Ovary (tissue), 10 donors: ENCODE measurements at places on chromosomes 4 and X. TPM values are rescaled to one million over a fixed set of nuclear protein-coding genes. Genes with fewer than 3 reads are reported as not detected.

GRCh38 chr4:2802618-2803531, 10.0 kb downstream of the SH3BP2 start:
- no peak for DNase-seq
- H3K4me1 ChIP-seq, result peaks cover 30% of the 10 kb centered on the region
- no peaks in the 10 kb centered on the region for H3K27me3 ChIP-seq

- H3K4me1 ChIP-seq, result no peaks in the 10 kb centered on the region
- H3K4me3 ChIP-seq, result no peak overlapping the region
- no peaks in the 10 kb centered on the region for H3K36me3 ChIP-seq
- H3K27ac ChIP-seq, result no peak overlapping the region
- DNase-seq, result no peak
Observed at GRCh38 chr4:12005471-12005870, 576.8 kb upstream of the HS3ST1 start.

- no peaks in the 10 kb centered on the region for H3K27me3 ChIP-seq
- H3K27ac ChIP-seq, result no peak overlapping the region
- H3K4me1 ChIP-seq, result no peaks in the 10 kb centered on the region
- no peaks in the 10 kb centered on the region for H3K36me3 ChIP-seq
- H3K4me3 ChIP-seq, result no peak overlapping the region
- no peak for DNase-seq
Observed at GRCh38 chr4:22237155-22237751, 278.6 kb downstream of the ADGRA3 start.

GRCh38 chr4:151888367-151888866, 127.6 kb upstream of the GATB start:
- no peaks in the 10 kb centered on the region for H3K36me3 ChIP-seq
- no peaks in the 10 kb centered on the region for H3K4me1 ChIP-seq
- DNase-seq, result no peak

- H3K27me3 ChIP-seq, result no peaks in the 10 kb centered on the region
- DNase-seq, result no peak
- no peaks in the 10 kb centered on the region for H3K36me3 ChIP-seq
- H3K4me3 ChIP-seq, result no peak overlapping the region
Observed at GRCh38 chr4:140367738-140368137, 5.7 kb upstream of the SCOC start.

- H3K4me1 ChIP-seq, result peaks cover 2% of the 10 kb centered on the region
- H3K4me3 ChIP-seq, result no peak overlapping the region
- no peak for DNase-seq
- no peaks in the 10 kb centered on the region for H3K36me3 ChIP-seq
Observed at GRCh38 chr4:142696334-142697122, 149.6 kb downstream of the INPP4B start.

- no peaks in the 10 kb centered on the region for H3K4me1 ChIP-seq
- H3K36me3 ChIP-seq, result no peaks in the 10 kb centered on the region
- H3K4me3 ChIP-seq, result no peak overlapping the region
- no peak for DNase-seq
Observed at GRCh38 chr4:891747-892146, 40.4 kb downstream of the GAK start.

- no peaks in the 10 kb centered on the region for H3K36me3 ChIP-seq
- H3K27ac ChIP-seq, result no peak overlapping the region
- DNase-seq, result no peak
- no peak overlapping the region for H3K4me3 ChIP-seq
- peaks cover 2% of the 10 kb centered on the region for H3K4me1 ChIP-seq
- H3K27me3 ChIP-seq, result no peaks in the 10 kb centered on the region
Observed at GRCh38 chr4:158991534-158992155, 111.2 kb upstream of the RAPGEF2 start.

GRCh38 chr4:39495446-39496213, 31.6 kb downstream of the UGDH start:
- no peaks in the 10 kb centered on the region for H3K27me3 ChIP-seq
- H3K27ac ChIP-seq, result no peak overlapping the region
- no peak overlapping the region for H3K4me3 ChIP-seq
- no peaks in the 10 kb centered on the region for H3K36me3 ChIP-seq
- no peak for DNase-seq

DNA sequence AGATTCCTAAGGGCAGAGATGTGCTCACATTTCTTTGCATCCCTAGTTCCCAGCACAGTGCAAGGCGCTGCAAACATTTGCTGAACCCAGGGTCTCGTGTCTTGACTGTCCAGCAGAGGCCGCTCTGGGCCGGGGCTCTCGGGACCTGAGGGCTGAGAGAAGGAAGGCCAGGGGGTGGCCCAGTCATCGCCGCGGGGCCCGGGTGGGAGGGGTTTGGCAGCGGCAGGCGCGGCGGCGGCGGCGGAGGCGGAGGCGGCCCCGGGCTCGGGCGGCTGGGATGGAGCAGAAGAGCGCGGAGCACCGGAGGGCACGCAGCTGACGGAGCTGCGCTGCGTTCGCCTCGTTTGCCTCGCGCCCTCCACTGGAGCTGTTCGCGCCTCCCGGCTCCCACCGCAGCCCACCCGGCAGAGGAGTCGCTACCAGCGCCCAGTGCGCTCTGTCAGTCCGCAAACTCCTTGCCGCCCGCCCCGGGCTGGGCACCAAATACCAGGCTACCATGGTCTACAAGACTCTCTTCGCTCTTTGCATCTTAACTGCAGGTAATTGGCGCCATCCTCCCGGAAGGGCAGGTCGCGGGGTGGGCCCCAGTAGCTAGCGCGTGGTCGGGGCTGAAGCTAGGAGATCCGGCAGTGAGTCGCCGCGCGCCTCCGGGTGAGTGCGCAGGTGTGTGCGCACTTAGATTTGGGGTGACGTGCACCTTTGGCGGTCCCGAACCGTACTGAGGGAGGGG, at the start of gene PARM1:
PARM1 (plus strand) TSS at position 285 of the 730 bp plus-strand sequence; CDS start at position 497, 212 bp downstream.
- H3K4me3 ChIP-seq, result peak within 1 kb of the TSS; percentile 78
- H3K27ac ChIP-seq, result no peak within 1 kb of the TSS
- H3K27me3 ChIP-seq, result no peaks in the 10 kb centered on the region
- DNase-seq, result peak; percentile 79
- H3K36me3 ChIP-seq, result no peaks in the 10 kb centered on the region
- H3K4me1 ChIP-seq, result peaks cover 1% of the 10 kb centered on the region

DNA sequence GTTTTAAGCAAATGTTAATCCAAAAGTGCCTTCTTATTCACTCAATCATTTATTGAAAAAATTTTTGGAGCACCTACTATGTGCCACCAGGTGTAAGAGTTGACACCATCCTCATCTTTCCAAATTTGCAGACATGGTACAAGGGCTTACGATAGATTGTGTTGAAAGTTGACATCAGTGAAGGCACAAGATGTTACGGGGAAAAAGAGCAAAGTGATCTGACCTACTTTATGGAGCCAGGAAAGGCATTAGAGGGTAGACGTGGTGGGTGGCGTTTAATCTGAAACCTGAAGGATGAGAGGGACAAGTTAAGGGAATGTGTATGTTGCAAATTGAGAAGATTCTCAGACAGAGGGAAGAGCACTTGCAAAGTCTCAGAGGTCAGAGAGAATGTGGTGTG, 167.8 kb upstream of the HAND2 start:
- no peaks in the 10 kb centered on the region for H3K36me3 ChIP-seq
- no peak overlapping the region for H3K27ac ChIP-seq
- no peak for DNase-seq
- no peaks in the 10 kb centered on the region for H3K27me3 ChIP-seq

DNA sequence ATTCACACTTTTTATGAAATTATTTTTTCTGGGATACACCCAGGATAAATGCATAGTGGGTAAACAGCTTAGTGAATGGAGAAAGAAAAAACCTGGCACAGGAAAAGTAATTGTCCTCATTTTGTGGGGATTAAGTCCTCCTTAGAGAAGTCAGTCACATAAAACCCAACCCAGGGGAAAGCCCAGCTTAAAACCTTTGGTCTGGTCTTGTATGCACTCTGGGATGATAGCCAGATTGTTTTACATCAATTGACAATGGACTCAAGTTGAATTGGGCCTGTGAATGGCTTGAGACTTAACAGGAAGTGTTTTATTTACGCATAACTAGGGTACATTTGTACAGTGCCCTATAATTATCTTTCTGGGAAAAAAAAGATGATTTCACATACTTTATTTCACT, 561.3 kb upstream of the GRIA3 start:
- H3K4me3 ChIP-seq, result no peak overlapping the region
- no peak overlapping the region for H3K27ac ChIP-seq
- H3K4me1 ChIP-seq, result no peaks in the 10 kb centered on the region

- no peak overlapping the region for H3K4me3 ChIP-seq
- no peaks in the 10 kb centered on the region for H3K27me3 ChIP-seq
- no peaks in the 10 kb centered on the region for H3K4me1 ChIP-seq
Observed at GRCh38 chr4:146916479-146917076, 29.1 kb downstream of the TTC29 start.

DNA sequence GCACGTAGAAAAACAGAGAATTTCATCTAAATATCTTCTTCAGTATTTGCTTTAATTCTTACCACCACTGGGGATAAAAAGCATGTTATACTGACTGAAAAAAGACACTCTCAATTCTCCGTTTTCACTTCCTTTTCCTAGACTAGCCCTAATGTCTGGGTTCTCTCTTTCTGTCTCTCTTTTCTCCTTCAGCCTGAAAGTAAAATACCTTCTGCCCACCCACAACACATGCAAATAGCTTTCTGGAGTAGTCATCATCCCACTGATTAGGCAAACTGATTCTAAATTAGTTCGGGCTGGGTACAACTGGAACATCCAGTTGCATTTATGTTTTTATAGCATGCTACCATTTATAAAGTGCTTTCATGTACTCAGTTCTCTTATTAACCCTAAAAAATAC, 142.4 kb upstream of the ANKRD50 start:
- peaks cover 2% of the 10 kb centered on the region for H3K4me1 ChIP-seq
- H3K36me3 ChIP-seq, result no peaks in the 10 kb centered on the region
- H3K27ac ChIP-seq, result no peak overlapping the region

- DNase-seq, result no peak
- no peaks in the 10 kb centered on the region for H3K36me3 ChIP-seq
Observed at GRCh38 chr4:181874602-181875001, 368.6 kb upstream of the TENM3 start.

- no peak overlapping the region for H3K4me3 ChIP-seq
- no peak overlapping the region for H3K27ac ChIP-seq
- H3K36me3 ChIP-seq, result no peaks in the 10 kb centered on the region
- no peaks in the 10 kb centered on the region for H3K4me1 ChIP-seq
- no peak for DNase-seq
Observed at GRCh38 chr4:137076908-137077307, 455.4 kb downstream of the PCDH18 start.

- H3K36me3 ChIP-seq, result no peaks in the 10 kb centered on the region
- H3K4me1 ChIP-seq, result no peaks in the 10 kb centered on the region
- DNase-seq, result no peak
- no peak overlapping the region for H3K27ac ChIP-seq
- no peak overlapping the region for H3K4me3 ChIP-seq
- H3K27me3 ChIP-seq, result no peaks in the 10 kb centered on the region
Observed at GRCh38 chr4:42709392-42710065, 52.6 kb upstream of the ATP8A1 start.

DNA sequence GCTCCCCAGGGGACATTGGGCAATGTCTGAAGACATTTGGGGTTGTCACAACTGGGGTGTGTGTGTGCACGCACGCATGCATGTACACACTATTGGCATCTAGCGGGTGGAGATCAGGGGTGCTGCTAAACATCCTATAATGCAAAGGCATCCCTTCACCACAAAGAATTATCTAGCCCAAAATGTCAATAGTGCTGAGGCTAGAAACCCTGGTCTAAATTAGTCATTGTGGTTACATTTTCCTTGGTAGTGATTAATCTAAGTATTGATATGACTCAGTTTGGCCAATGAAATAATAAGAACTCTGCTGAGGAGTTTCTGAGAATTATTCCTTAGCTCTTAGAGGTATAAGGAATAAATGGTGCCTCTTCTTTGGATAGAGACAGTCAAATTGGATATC, 200.2 kb downstream of the CLCN4 start:
- H3K36me3 ChIP-seq, result no peaks in the 10 kb centered on the region
- H3K27ac ChIP-seq, result no peak overlapping the region
- H3K4me3 ChIP-seq, result no peak overlapping the region
- H3K4me1 ChIP-seq, result no peaks in the 10 kb centered on the region
- no peaks in the 10 kb centered on the region for H3K27me3 ChIP-seq

GRCh38 chr4:71833232-71833900, 49.5 kb upstream of the GC start:
- H3K4me1 ChIP-seq, result no peaks in the 10 kb centered on the region
- no peak for DNase-seq
- H3K4me3 ChIP-seq, result no peak overlapping the region
- no peaks in the 10 kb centered on the region for H3K27me3 ChIP-seq
- no peaks in the 10 kb centered on the region for H3K36me3 ChIP-seq

The TLR10 gene
- 0.15 TPM for total RNA-seq

The UPF3B gene
- total RNA-seq, result 7.3 TPM

The TLR2 gene
- 4.4 TPM for total RNA-seq

The DMRTC1 gene
- total RNA-seq, result 0.87 TPM

The RHOXF1 gene
- 1.5 TPM for total RNA-seq

The RNF212 gene
- total RNA-seq, result 31.0 TPM

The CLNK gene
- total RNA-seq, result not detected

The TEC gene
- 1.4 TPM for total RNA-seq

The PDGFRA gene
- 207 TPM for total RNA-seq

The TREX2 gene
- 2.3 TPM for total RNA-seq

The PPBP gene
- 0.53 TPM for total RNA-seq

The CDKL5 gene
- 6.7 TPM for total RNA-seq

The SPANXA2 gene
- not detected for total RNA-seq
